Activated CD8-positive, alpha-beta memory T cell treated with anti-CD3 and anti-CD28 coated beads for 4 hours (primary cell): ENCODE measurements at places on chromosomes 2 and 18.

DNA sequence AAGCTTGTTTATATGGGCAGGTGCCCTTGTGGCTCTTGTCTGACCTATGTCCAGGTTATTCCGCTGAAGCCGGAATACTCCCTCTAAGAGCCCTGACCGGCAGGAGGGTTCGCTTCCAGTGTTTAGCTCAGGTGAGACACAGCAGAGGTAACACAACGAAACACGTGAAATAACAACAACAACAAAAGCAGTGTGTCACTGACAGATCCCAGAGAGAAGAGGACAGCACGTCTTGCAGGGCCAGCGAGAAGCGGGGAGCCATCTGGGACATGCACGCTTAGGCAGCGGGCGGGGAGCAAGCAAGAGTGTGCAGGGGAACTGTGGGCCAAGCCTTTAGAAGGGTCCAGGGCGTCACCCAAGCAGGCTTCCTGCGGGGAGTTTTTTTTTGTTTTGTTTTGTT is 17.1 kb upstream of the ZDBF2 start:
- no peak for DNase-seq

DNA sequence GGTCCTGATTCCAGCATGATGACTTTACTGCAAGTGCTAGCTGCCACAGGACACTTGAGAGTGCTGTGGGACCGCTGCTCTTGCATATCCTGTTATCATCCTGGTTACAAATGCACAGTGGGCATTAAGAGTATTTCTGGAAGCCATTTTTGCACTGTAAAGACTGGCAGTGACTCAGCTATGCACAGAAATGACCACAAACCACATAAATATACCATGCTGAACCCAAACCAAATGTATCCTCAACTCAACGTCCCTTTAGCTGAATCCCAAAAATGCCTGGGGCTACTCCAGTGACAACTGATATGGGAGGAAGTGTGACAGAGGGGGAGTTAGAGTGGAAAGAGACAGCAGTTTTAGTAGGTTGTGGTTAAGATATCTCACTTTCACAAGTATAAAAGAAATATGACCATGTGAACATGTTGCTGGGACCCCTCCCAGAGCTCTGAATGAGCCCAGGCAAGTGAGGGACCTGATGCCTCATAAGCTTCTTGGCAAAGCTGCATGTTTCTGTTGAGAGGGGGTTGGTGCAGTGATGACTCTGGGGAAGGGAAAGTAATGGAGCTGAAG is 37.3 kb downstream of the RHBDD1 start:
- DNase-seq: no peak

GRCh38 chr2:69217333-69218080 is 169.5 kb downstream of the GFPT1 start:
- DNase-seq: no peak

DNA sequence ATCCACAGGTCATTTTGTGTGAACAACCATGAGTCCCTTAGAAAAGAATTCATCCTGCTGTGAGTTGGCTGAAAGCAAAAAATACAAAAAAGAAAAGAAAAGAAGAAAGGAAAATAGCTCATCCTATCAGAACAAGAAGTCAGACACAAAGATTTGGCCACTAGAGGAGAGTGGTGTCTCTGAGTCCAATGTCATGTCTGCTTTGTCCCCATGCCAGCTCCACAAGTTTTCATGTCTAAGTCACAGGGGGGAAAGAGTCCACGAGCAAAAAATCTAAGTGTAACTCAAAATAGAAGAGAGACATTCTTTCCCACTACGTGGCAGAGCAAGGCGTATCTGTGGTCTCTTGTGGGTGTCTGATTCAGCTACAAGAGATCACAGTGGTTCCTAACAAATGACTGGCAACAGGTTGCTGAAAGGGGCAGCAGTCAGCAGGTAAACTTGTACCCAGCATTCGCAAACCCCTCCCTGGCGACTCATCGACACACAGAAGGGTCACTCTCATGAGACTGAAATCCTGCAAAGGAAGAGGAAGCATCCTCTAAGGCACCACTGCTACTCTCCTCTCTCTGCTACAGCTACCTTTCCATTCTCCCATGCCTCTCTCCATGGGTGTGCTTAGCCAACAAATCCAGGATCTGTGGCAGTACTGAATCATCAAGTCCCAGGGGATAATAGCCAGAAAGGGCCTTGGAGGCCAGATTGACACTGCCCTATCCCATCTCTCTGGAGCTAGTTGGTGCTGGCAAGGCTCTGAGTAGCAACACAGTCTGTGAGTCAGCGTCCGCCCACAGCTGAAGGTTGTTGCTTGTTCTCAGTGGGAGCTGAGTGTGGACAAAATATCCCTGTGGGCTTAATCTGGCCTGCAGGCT is 123.0 kb upstream of the SLC39A10 start:
- peak; percentile 52 for DNase-seq

- DNase-seq: no peak
Measured at GRCh38 chr2:23545811-23546210, 160.8 kb downstream of the KLHL29 start.

- DNase-seq: no peak
Measured at GRCh38 chr2:97693476-97693875, 19.9 kb upstream of the ZAP70 start.

GRCh38 chr18:73613706-73614340 is 533.8 kb downstream of the FBXO15 start:
- no peak for DNase-seq

- no peak for DNase-seq
Measured at GRCh38 chr2:236593956-236594355, 24.3 kb downstream of the ACKR3 start.

GRCh38 chr18:2846636-2847316 is at the start of gene EMILIN2:
EMILIN2 (plus strand) TSS chr18:2847006; CDS start chr18:2847189, 183 bp downstream.
- no peak for DNase-seq

DNA sequence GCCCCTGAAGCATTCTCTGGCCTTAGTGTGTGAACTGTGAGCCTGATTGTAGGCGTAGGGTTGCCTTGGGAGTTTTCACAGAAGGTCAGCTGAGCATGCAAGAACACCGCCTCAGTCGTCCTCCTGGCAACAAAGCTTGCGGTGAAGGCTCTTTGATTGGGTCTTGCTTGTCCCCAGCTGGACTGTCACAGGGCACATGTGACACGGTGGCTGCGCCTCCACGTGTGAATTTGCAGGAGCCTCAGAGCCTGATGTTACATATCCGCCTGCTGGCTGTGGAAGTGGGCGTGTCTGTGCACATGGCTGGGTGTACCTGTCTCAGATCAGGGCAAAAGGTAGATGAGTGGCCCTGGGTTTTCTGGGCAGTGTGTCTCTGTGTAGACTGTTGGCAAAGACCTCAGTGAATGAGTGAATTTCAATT is 228.7 kb downstream of the HAUS1 start:
- no peak for DNase-seq

DNA sequence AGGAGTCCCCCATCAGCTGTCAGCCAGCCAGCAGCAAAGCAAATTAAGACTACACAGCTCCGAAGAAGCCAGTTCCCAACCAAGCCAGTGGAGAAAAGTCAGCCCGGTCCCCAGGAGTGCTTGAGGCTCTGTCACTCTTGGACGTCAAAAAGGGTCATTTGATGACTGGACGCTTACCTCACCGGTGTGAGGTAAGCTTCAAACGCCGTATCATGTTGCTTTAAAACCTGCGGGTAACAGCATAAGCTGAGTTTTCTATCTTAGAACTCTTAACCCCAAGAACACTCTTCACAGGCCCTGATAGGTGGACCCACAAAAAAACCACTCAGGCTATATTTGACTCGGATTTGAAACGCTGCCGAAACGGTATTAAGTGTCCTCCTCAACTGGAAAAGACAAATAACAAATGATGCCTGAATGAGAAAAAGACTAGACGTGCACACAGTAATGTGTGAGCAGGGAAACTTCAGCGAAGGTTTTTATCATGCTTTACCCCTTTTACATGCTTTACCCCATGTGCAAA is 682 bp upstream of the LNPK start:
- DNase-seq: no peak

- DNase-seq: no peak
Measured at GRCh38 chr18:51066273-51066672, 36.3 kb downstream of the SMAD4 start.

DNA sequence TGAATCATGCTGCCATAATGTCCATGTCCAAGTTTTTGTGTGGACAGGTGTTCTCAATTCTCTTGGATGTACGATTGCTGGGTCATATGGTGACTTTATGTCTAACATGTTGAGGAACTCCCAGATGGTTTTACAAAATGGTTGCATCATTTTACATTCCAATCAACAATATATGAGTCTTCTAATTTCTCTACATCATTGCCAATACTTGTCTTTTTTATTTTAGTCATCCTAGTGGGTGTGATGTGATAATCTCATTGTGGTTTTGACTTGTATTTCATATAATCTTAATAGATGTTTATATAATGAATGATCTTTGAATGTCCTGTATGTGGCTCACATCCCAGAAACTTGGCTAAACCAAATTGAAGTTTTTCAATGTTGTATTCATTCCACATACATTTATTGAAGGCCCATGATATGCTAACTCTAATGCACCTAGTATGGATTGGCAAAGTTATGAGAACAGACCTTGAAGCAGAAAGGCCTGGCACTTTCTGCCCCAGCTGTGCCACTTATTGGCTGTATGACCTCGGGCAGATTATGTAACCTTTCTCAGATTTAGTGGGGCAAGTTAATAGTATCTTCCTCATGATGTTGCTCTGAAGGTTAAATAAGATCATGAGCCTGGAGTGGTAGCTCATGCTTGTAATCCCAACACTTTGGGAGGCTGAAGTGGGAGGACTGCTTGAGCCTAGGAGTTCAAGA is 205.4 kb downstream of the RAB3GAP1 start:
- DNase-seq: no peak

- DNase-seq: no peak
Measured at GRCh38 chr2:225122583-225123486, 80.6 kb upstream of the DOCK10 start.

DNA sequence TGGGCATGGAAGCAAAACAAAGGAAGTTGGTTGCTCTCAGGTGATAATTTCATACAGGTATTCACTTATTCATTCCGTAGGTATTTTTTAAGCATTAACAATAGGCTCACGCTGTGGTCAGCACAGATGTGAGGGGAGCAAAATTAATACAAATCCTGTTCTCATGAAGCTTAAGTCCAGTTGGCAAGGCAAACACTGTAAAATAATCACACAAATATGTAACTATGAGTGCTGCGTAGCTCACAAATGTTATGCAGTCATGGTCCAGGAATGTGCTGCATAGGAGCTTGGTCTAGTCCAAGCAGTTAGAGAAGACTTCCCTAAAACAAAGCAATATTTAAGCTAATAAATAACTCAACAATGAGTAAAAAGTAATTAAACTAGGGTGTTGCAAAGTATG is 23.9 kb downstream of the SP5 start:
- DNase-seq: no peak

GRCh38 chr2:144659731-144660275 is 139.9 kb upstream of the ZEB2 start:
- DNase-seq: peak; percentile 43

DNA sequence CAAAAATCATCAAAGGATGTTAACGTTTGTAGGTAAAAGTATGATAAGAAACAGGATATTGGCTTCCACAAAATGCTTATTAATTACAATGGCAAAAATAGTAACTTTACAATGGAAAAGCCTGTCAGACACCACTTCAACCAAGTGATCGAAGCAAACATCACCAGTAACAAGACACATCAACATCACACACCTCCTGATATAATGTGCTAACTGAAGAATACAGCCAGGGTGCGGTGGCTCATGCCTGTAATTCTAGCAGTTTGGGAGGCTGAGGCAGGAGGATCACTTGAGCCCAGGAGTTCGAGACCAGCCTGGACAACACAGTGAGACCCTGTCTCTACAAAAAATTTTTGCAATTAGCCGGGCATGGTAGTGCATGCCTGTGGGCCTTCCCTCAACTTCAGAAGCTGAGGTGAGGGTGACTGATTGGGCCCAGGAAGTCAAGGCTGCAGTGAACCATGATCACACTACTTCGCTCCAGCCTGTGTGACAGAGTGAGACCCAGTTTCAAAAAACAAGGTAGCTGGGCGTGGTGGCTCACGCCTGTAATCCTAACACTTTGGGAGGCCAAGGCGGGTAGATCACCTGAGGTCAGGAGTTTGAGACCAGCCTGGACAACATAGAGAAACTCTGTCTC is 15.0 kb downstream of the MGAT4A start:
- no peak for DNase-seq

GRCh38 chr2:28322456-28322855 is 70.2 kb upstream of the FOSL2 start:
- DNase-seq: no peak

DNA sequence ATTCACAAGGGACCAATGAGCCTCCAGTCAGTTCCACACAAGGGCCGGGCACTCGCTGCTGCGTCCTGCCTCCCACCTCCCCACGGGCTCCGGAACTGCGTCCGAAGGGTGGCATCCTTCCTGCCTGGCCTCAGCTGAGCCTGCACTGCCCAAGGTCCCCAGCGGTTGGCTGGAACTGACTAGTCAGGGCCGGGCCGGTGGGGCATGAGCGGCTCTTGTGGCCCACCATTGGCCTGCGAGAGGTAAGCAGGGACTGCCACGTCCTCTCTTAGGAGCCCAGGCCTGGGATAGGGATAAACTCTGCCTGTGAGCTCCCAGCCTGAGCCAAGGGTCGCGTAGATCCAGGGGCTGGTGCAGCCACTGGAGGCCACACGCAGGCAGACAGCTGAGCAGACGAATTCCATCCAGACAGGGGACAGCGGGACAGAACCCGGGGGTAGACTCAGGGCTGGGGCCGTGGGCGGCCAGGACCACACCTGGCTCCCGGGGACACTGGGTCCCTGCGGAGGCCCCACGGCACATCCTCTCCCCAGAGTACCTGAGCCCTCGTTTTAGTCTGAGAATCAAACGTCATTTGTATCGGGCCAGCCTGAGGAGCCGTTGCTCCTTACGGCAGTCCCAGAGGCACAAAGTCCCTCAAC is 148.4 kb downstream of the ZNF516 start:
- no peak for DNase-seq

GRCh38 chr2:128799284-128799552 is 480.6 kb upstream of the HS6ST1 start:
- DNase-seq: no peak

DNA sequence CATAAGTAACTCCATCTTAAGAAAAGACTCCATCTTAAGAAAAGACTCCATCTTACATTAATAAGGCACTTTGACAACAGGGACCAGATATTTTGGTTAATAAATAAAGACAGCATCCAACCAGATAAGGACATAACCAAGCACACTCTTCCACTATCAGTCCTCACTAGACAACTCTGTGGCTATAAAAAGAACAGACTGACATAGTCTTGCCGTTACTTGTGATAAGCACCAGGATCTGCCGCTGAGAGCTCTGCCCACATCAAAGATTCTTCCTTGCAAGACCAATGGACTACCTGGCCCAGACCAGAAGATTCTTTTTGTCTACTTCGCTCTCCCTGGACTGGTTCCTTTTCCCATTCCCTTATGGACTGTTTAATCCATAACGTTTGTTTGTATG is 667.4 kb downstream of the NYAP2 start:
- no peak for DNase-seq
